ENCODE measurements at places on chromosomes 2 and 18.

- DNase-seq: no peak
Measured at GRCh38 chr2:48543895-48544294, 13.9 kb downstream of the STON1 start.

DNA sequence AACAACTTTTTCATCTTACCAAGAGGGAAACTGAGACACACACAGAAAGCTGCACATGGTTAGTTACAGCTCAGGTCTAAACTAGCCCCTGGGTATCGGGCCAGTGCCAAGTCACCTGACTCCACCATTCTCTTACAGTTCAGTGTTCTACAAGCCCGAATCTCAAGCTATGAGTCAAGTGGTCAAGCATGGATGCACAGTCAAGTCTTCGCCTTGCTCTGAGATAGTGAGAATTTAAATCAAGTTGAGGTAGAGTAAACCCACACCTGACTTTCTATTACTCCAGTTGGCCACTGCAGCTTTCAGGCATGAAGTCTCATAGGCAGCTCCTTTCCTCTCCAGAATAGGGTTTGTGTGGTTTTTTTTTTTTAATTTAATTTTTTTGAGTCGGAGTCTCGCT is 34.5 kb upstream of the ARL5A start:
- no peak for DNase-seq

DNA sequence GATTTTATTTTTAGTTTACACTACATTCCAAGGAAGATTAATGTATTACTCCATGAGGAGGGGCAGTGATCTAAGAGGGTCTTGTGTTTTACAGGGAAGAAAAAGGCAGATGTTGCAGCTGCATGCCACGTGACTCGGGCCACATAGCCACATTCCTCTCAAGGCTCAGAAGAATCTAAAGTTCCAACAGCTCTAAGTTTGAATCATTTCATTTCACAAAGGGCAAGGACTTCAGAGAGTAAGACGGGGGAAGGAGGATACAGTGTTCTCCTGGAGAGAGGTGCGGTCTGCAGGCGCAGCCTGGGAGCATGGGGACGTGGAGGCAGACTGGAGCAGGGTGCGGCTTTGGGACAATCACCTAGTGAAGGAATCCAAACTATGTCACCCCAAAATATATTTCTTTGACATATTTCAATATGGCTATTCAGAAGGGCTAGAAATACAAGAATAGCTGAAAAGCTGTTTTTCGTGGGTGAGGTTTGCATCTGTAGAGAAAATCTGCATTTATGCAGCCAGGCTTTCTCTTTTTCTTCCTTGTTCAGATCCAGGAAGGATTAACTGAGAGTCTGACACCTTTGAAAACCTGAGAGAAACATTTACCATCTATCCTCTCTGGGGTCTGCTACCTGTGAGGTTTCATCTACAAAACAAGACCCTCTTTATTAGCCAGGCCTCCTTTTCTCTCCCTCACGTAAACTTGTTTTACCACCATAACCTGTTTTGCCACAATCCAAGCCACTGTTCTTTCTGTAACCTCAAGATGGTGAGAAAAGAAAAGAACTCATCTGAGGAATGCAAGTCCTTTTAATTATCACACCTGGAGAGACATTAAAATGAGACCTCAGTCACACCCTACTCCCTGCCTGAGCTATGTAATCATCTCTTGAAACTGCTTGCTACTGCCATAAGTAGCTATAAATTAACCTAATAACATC is 165.1 kb upstream of the NDUFV2 start:
- DNase-seq: no peak

DNA sequence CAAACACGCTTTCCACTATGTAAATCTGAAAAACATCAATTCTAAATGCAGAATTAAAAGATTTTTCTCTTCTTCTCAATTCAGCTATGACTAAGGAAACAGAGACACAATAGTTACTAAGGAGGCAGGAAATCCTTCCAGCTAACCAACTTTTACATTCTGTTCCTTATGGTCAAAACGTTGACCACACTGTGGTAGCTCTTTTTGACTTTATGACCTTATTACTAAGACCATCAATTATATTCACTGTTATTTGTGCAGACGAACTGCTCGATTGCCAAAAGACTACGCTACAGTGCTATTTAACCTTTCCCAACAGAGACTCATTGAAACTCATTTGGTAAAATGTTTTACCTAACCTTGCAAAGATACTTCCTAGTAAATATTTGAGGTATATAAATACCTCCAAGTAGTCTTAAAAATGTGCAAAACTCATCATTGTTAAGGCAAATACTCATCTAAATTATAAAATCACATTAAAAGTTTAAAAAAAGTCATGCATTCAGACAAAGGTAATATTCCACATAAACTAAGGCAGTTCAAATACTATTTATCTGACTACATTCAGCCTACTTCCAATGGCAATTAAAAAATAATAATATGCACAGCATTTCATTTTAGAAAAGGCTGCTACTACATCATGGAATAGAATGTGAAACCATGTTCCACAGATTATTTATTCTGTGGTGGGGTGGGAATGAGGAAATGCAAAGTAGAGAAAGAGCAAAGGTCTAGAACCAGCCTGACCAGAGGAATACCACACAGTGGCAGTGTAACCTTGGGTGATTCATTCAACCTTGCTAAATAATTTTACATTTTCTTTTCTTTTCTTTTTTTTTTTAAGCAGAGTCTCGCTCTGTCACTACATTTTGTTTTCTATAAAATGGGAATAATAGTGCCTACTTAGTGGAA is 139.9 kb downstream of the THADA start:
- no peak for DNase-seq

DNA sequence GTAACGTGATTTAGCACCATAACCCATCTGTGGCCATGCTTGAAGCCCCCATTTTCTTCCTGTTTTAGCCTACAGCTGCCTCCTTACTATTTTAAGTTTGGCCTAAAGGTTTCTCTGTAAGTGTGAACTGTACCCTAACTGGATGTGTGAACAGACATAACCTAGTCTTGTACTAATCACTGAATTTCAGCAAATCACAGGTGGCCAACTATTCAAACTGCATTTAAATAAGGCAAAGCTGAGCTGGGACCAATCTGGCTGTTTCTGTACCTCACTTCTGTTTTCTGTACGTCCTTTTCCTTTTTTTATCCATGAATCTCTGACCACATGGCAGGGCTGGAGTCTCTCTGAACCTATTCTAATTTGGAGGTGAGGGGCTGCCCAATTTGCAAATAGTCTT is 452.7 kb upstream of the HS6ST1 start:
- DNase-seq: no peak

- no peak for DNase-seq
Measured at GRCh38 chr2:134490559-134490958, 228.2 kb downstream of the TMEM163 start.

GRCh38 chr2:171225302-171225980 is 64.7 kb upstream of the TLK1 start:
- DNase-seq: no peak

- no peak for DNase-seq
Measured at GRCh38 chr2:75100801-75101151, 98.5 kb downstream of the TACR1 start.

DNA sequence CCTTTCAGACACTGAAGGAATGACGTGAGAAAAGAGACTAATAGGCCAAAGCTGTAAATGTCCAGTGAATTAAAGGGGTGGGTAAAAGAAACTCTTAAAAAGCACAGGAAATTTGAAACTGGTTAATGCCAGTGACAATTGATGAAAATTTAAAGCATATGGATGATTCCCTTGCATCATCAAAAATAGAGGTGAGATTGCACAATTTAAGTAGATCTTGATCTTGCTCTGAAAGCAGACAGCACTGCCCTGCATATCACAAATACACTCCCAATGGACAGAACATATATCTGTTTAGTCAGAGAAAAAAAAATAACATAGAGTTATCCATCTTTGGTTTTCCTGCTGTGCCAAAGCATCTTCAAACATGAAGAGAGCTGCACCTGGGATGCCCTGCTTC is 86.7 kb upstream of the UBE2E3 start:
- no peak for DNase-seq

DNA sequence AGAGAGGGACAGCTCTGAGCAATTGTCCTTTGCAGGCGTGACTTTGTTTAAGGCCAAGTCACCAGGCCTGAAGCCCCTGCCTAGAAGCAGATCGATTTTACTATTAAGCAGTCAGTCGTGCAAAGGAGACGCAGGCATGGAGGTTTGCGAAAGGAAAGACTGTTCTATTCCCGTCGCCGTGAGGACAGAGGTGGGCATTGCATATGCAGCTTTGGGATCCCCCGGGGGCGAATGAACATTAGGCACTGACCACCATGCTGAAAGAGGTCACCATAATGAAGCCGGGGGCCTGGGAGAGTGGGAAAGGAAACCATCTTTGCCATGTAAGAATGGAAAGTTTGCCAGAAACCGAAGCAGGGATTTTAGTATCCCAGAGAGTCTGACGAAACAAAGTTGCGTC is 231.6 kb downstream of the BCL11A start:
- no peak for DNase-seq

- DNase-seq: no peak
Measured at GRCh38 chr18:53467756-53468155, 756.7 kb downstream of the MBD2 start.

GRCh38 chr2:237669628-237670392 is 42.4 kb downstream of the LRRFIP1 start:
- DNase-seq: no peak
